ENCODE measurements at places on chromosomes 4 and X.

DNA sequence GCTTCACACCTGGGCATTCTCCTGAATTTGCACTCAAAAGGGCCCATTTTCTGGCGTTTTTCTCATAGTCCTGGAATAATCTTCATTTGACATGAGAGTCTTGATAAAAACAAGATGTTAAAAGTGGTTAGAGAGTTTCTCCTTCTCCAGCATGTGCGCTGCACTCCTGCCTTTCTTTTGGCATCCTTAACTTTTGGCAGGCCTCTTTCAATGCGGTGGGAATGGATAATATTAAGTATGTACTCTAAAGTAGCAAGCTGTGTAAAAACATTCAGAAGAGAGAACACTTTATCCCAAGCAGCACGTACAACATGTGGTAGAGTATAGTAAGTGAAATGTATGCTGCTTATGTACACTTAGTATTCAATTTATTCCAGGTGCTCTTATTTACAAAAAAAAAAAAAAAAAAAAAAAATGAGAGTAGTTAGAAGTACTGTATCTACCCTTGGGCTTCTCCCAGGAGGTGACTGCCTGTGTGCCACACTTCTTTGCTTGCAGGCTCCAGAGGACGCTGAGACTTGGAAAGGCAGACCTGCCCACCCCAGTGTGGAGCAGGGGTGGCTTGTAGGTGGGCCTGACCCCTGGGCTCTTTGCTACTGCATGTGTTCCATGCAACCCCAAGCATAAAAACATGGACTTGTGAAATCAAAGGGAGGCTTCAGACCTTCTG is 3.9 kb downstream of the FGF2 start:
- no peak overlapping the region for H3K27ac ChIP-seq
- H3K36me3 ChIP-seq: no peaks in the 10 kb centered on the region
- DNase-seq: no peak
- no peak overlapping the region for H3K4me3 ChIP-seq
- H3K27me3 ChIP-seq: no peaks in the 10 kb centered on the region
- H3K4me1 ChIP-seq: no peaks in the 10 kb centered on the region

DNA sequence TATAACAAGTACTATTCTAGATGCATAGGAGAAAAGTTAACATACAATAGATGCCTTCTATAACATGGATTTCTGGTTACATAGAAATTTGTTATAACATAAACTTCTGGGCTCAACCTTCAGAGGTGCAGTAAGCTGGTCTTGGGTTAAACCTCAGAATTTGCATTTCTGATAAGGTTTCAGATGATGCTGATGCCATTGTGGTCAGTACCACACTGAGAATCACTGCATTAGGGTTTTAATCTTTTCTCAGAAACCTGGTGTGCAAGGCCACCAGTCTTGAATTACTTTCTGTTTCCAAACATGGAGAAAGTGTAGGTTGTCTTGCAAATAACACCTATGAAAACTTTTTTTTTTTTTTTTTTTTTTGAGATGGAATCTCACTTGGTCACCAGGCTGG is 146.2 kb downstream of the SPOCK3 start:
- no peak overlapping the region for H3K27ac ChIP-seq
- H3K4me1 ChIP-seq: no peaks in the 10 kb centered on the region
- H3K4me3 ChIP-seq: no peak overlapping the region
- no peak for DNase-seq
- no peaks in the 10 kb centered on the region for H3K36me3 ChIP-seq

GRCh38 chr4:161714022-161714751 is 449.6 kb downstream of the FSTL5 start:
- DNase-seq: no peak
- no peaks in the 10 kb centered on the region for H3K36me3 ChIP-seq
- no peaks in the 10 kb centered on the region for H3K4me1 ChIP-seq
- H3K4me3 ChIP-seq: no peak overlapping the region
- H3K27ac ChIP-seq: no peak overlapping the region
- no peaks in the 10 kb centered on the region for H3K27me3 ChIP-seq

GRCh38 chrX:129523079-129523911 is at the start of gene SMARCA1:
Gene SMARCA1 (minus strand): TSS chrX:129523490. CDS start chrX:129523370, 120 bp downstream.
- H3K36me3 ChIP-seq: no peaks in the 10 kb centered on the region
- no peaks in the 10 kb centered on the region for H3K4me1 ChIP-seq
- peak within 1 kb of the TSS; percentile 81 for H3K4me3 ChIP-seq
- no peaks in the 10 kb centered on the region for H3K27me3 ChIP-seq
- peak within 1 kb of the TSS; percentile 59 for H3K27ac ChIP-seq

DNA sequence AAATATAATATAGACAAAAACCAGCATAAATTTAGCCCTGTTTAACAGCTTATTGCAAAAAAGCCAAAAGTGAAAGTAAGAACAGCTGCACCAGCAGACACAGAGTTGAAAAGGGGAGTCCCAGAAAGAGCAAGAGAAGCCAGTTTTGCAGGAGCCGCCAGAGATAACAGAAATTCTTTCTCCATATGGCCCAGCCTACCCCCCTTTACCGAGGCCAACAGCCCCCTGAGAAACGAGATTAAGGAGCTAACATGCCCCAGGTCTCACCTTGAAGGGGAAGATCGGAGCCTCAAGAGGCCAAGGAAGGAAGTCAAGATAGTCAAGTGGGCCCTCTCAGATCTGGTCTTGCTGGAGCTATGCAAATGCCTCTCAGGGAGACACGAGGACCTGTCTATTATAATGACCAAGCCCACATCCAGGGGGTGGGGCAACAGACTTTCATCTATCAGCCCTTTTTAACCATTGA is 4.8 kb downstream of the ACOX3 start:
- DNase-seq: peak; percentile 56
- no peak overlapping the region for H3K27ac ChIP-seq
- H3K36me3 ChIP-seq: no peaks in the 10 kb centered on the region
- H3K4me3 ChIP-seq: no peak overlapping the region
- H3K4me1 ChIP-seq: no peaks in the 10 kb centered on the region

- H3K36me3 ChIP-seq: no peaks in the 10 kb centered on the region
- H3K27me3 ChIP-seq: no peaks in the 10 kb centered on the region
- peaks cover 22% of the 10 kb centered on the region for H3K4me1 ChIP-seq
- H3K27ac ChIP-seq: peak overlapping the region; percentile 8
These were observed 36.1 kb downstream of the HEPH start for GRCh38 chrX:66200050-66200664.

GRCh38 chr4:138918169-138918869 is 97.3 kb upstream of the NOCT start:
- no peaks in the 10 kb centered on the region for H3K36me3 ChIP-seq
- no peaks in the 10 kb centered on the region for H3K4me1 ChIP-seq
- H3K4me3 ChIP-seq: no peak overlapping the region
- no peak overlapping the region for H3K27ac ChIP-seq
- no peak for DNase-seq

GRCh38 chr4:37977471-37978247 is 17.5 kb downstream of the PTTG2 start:
- peaks cover 15% of the 10 kb centered on the region for H3K4me1 ChIP-seq
- H3K4me3 ChIP-seq: peak overlapping the region; percentile 54
- no peaks in the 10 kb centered on the region for H3K27me3 ChIP-seq
- DNase-seq: peak; percentile 51

DNA sequence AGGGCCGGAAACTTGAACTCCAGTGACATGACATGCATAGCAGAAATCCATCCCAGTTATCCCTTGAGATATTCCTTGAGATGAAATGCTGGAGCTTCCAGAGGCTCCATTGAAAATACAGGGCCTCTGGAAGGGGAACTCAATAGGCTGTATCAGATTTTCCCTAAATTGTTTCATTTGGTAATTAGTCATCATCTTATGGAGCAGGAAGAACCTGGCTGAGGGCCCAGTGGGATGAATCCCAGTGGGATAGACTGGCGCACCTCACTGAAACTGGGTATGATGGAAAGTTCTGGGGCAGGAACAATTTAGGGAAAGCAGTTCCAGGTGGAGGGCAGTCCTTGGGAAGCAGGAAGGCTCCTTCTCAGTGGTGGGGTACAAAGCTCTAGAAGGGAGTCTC is 307.8 kb upstream of the DIPK2B start:
- no peaks in the 10 kb centered on the region for H3K36me3 ChIP-seq
- no peak for DNase-seq
- no peak overlapping the region for H3K4me3 ChIP-seq
- H3K4me1 ChIP-seq: peaks cover 12% of the 10 kb centered on the region
- H3K27ac ChIP-seq: no peak overlapping the region
- no peaks in the 10 kb centered on the region for H3K27me3 ChIP-seq

DNA sequence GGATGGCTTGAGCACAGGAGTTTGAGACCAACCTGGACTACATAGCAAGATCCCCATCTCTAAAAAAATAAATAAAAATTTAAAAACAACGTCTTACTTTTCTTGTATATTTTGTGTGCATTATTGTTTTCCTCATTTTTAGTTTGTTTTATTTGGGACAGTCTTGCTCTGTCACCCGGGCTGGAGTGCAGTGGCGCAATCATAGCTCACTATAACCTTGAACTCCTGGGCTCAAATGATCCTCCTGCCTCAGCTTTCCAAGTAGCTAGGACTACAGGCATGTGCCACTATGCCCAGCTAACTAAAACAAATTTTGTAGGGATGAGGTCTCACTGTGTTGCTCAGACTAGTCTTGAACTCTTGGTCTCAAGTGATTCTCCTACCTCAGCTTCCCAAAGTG is 9.5 kb upstream of the SMIM14 start:
- DNase-seq: no peak
- H3K27ac ChIP-seq: no peak overlapping the region
- H3K27me3 ChIP-seq: no peaks in the 10 kb centered on the region
- peaks cover 4% of the 10 kb centered on the region for H3K4me1 ChIP-seq

DNA sequence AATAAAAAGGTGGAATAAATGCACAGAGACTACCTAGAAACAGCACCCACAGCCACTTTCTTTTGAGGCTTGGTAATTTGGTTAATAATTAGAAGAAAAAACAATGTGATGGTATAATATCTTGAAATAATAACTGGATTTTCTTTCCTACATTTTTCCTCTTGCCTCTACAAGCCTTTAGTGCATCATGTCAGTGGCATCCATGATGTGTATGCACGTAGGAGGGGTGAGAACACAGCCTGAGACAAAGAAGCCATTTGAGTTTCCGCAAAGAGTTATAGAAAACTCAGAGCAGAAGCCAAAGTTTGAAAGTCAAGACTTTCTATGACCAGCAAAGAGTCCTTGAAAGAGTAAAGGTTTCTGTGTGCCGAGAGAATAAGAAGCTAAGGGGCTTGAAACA is 461.3 kb downstream of the BCOR start:
- H3K4me1 ChIP-seq: no peaks in the 10 kb centered on the region
- no peak overlapping the region for H3K4me3 ChIP-seq
- no peaks in the 10 kb centered on the region for H3K27me3 ChIP-seq
- no peak overlapping the region for H3K27ac ChIP-seq
- DNase-seq: no peak

DNA sequence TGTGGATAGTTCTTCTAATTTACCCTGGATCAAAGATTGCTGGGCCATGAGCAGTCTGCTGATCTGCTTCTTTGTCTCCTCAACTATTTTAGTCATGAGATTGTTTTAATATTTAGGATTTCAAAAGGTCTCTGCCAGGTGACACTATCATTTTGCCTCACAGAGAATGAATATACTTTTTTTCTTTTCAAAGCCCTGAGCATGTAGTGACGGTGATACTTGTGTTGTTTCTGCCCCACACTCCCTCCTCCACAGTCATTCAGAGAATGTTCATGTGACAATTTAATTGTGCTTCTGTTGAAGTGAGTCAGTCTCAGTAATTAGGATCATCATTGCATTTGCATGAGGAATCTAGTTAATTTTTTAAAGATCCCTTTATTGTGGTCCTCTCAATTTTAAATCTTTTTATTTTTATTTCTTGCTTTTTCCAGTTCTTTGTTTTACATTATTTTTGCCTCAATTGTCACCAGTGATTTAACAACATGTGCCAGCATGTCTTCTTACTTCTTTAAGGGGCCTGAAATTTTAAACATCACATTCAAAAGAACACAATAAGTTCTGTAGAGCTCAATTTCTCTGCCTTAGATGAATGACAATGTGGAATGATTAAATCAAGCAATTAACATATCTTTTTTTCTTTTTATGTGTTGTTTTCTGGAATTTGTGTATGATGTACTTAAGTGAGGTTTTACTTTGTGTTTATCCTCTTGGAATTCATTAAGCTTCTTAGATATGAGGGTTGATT is 12.3 kb downstream of the MMRN1 start:
- H3K27me3 ChIP-seq: no peaks in the 10 kb centered on the region
- H3K36me3 ChIP-seq: no peaks in the 10 kb centered on the region
- H3K27ac ChIP-seq: no peak overlapping the region
- no peaks in the 10 kb centered on the region for H3K4me1 ChIP-seq
- DNase-seq: no peak

- no peak for DNase-seq
- no peaks in the 10 kb centered on the region for H3K4me1 ChIP-seq
- no peak overlapping the region for H3K4me3 ChIP-seq
- H3K36me3 ChIP-seq: no peaks in the 10 kb centered on the region
- H3K27me3 ChIP-seq: no peaks in the 10 kb centered on the region
These were observed 100.7 kb downstream of the EFNB1 start for GRCh38 chrX:68929332-68930150.

- no peak overlapping the region for H3K4me3 ChIP-seq
- H3K36me3 ChIP-seq: no peaks in the 10 kb centered on the region
- H3K4me1 ChIP-seq: no peaks in the 10 kb centered on the region
These were observed 236.1 kb downstream of the OPHN1 start for GRCh38 chrX:68196939-68197791.

DNA sequence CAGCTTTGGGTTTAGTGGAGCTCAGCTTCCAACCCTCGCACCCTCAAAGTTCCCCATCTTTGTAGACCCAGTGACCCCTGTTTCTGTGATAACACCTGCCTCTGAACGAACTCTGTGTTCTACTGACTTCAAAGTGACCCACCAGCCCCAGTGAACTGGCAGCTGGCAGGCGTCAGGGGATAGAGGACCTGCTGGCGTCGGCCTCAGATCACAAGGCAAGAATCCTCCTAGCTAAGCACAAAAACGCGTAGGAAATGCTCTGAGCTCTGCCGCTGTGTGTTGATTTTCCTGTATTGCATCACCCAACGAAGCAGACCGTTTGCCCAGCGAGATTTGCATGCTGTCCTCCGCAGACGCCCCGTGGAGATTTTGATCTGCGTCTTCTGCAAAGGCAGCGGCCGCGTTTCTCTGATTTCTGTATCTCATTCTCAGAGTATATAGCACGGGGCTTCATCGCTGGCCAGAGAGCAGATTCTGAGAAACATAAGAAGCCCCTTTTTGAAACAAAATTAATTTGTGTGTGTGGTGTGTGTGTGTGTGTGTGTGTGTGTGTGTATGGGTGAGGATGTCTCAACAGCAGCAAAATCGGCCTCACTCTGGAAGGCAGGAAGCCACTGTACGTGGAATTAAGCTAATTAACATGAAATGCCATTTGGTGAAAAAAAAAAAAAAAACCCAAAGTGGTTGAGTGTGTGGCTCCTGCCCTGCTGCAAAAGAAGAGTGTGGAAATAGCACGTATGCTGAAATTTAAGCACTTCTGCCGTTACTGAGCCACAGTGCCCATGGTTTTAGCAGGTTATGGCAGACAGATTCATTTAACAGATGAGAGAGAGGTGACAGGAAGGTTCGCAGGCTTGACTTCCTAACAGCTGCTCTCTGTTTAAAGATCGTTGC is 29.2 kb upstream of the ASMTL start:
- H3K27me3 ChIP-seq: no peaks in the 10 kb centered on the region
- DNase-seq: peak; percentile 75
- H3K27ac ChIP-seq: peak overlapping the region; percentile 91
- no peaks in the 10 kb centered on the region for H3K4me1 ChIP-seq
- no peaks in the 10 kb centered on the region for H3K36me3 ChIP-seq

Measured in Caco-2 (cell line).